ENCODE measurements at places on chromosomes 3 and 15.

- no peak for DNase-seq
Measured at GRCh38 chr3:98333989-98334606, 19.6 kb upstream of the OR5K4 start.

DNA sequence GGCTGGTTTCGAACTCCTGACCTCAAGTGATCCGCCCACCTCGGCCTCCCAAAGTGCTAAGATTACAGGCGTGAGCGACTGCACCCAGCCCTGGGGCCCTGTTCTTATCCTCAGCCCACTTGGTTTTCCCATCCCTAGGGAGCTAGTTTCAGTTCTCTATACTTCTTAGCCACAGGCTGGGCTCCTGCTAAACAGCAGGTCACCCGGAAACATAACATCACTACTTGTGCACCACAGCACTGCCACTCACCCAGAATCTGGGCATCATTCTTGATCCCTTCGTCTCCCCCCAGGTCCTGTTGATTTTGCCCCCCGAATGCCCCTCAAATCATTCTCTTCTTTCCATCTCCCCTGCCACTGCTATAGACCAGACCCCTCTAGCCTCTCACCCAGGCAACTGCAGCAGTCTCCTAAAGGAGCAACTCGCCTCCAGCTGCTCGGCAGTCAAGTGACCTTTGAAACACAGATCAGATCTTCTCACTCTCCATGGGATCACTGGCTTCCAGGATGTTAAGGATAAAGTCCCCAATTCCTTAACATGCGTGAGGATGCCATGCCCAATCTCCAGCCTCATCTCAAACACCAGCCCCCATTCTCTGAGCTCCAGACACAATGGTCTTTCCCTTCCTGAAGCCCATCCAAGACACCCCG is 5.6 kb upstream of the AP3S2 start:
- DNase-seq: no peak

DNA sequence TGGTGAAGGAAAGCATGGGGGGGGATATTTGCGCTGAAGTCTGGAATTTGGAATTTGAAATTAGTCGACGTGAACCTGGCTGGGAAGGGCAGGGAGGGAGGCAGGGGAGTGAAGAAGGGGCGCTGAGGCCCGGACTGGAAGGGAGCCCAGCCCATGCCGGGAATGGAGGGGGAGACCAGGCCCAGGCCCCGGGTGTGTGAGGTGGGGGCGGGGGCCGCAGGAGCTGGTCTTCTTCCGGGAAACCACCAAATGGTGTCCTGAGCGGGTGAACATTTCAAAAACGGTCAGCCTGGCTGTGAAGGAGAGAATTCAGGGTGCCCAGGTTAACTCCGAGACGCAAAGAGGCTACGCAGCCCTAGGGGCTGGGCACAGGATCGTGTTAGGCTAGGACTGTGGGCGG is 497 bp upstream of the PRR20G start:
- no peak for DNase-seq

- DNase-seq: no peak
Measured at GRCh38 chr3:14573706-14574105, 33.6 kb upstream of the GRIP2 start.

DNA sequence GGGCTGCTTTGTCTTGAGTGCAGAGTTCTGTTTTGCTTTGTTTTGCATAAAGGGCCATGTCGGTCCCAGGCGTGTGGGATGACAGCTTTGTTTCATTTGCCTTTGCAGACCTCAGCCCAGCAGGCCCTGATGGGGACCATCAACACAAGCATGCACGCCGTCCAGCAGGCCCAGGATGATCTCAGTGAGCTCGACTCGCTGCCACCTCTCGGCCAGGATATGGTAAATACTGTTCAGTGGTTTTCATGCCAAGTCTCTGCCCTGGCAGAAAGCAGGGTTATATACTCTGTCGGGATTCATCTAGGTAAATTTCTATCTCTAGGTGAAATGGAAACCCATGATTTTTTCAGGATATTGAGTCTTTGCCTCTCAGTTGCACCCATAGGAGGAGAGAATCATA is 343.9 kb upstream of the TPM1 start:
- no peak for DNase-seq

DNA sequence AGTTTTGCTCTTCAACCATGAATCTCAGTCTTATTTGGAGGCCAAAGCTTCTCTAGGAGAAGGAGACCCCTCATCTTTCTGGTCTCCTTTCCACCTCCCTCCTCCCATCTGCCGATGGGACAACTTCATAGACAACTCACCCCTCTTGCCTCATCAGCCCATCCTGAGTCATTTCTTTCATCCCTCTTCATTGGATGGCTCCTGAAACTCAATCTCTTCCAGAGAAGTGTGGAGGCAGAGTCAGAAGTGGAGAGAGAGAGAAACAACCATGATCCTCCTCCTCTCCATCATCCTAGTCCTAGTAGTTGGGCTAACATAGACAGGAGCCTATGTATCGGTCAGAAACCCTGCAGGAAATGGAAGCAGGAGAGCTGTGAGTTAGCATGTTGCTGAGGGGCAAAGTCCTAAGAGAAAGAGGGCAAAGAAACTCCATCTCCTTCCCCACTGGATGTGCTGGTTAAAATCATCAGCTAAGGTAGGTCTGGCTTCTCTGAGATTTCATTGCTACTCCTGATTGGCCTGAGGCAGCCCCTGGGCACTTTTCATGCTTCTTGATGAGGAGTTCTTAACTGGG is 21.3 kb upstream of the HCN4 start:
- peak; percentile 45 for DNase-seq

DNA sequence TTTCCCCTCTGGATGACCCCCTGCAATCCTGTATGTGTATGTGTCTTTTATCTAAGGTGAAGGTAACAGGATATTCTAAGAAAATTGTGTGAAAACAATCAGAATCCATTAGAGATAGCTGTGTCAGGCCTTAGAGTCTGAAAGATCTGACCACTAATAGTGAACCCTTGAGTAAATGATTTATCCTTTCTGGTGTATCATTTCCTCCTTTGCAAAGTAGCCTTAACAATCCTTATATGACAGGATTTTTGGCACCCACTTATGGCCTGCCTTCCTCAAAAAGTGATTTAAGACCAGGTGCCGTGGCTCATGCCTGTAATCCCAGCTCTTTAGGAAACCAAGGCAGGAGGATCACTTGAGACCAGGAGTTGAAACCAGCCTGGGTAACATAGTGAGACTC is 110.2 kb downstream of the RBPMS2 start:
- no peak for DNase-seq

DNA sequence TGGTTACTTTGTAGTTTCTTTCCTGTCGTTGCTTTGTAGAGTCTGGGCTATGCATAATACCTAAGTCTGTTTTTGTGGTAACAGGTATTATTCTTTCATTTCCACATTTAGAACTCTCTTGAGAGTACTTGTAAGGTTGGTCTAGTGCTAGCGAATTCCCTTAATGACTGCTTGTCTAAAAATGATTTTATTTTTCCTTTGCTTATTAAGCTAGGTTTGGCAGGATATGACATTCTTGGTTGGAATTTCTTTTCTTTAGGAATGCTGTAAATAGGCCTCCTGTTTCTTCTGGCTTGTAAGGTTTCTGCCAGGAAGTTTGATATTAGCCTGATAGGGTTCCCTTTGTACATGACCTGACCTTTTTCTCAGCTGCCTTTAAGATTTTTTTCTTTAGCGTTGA is 70.1 kb upstream of the SGO1 start:
- peak; percentile 7 for DNase-seq

- DNase-seq: no peak
Measured at GRCh38 chr3:51966016-51966415, 1.2 kb downstream of the PCBP4 start.

All from cardiac fibroblast (primary cell).